ENCODE measurements at places on chromosomes 13 and 19.

DNA sequence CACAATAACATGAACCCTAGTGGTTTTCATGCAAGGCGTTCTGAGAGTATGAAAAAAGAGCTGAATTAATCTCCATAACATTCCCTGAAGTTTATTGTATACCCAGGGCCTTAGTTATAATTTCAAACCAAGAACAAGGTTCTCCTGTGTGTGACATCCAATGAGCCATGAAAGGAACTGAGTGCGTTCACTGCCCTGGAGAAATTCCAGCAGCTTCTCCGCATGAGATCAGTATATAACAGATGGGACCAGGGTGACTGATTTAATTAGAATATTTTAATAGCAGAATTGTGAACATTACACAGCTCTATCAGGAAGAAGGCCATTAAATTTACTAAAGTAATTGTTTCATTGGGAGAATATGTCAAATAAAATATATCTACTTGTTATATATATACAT lies 1190.5 kb upstream of the SLC10A2 start:
- no peak for DNase-seq

- no peak for DNase-seq
Observed at GRCh38 chr13:58953638-58954037, 1210.1 kb downstream of the DIAPH3 start.

- no peak for DNase-seq
Observed at GRCh38 chr19:23795462-23795861, 36.8 kb upstream of the ZNF681 start.

DNA sequence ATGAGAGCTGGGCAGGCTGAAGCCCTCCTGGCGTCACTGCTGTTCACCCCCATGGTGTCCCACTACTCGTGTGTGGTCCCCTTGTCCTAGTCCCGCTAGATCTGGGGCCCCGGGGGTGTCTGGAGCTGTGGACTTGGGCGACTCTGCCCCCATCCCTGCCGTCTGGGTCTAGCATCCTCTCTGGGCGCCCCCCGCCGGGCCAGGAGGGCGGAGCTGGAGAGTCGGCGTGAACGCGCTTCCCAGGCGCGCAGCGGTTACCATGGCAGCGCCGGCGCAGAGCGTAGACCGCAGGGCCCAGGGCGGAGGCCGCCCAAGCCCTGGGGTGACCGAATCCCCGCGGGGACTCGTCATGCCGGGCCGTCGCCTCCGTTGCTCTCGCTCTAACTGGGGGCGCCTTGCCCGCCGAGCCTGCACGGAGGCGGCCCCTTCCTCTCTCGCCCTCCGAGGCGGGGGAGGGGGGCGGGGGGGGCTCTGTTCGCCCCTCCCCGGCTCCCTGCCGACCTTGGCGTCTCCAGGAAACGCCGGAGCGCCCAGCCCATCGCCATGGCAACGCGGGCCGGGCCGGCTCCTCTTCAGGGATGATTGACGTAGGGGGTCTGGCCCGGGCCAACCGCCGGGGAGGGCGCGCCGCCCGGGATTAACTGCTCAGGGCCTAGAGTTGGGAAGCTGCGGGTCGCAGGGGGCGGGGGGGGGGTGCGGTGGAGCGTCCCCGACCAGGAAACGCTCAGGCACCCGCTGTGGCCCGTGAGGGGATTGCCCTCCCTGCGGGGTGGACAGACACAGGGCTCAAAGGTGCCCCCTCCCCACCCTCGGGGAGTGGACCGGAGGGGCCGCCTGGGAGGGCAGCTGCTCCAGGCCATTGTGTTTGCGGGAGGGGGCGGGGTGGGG lies 8.9 kb downstream of the ISYNA1 start:
- peak; percentile 80 for DNase-seq

DNA sequence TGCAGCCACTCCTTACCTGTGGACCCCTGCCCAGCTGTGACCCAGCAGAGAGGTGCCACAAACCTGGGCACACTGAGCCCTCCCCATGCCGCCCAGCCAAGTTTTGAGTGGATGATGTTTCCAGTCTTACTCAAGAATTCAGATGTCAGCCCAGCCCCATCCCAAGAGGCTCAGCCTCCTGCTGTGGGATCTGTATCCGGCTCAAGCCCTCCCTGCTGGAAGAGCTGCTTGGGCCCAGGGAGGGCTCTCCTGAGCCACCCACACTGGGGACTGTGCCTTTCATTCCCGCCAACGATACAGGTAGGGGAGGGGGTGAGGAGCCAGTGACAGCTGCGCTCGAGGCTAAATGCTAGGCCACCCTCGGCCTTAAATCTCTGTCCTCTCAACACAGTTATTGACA lies 5.9 kb upstream of the SLC7A9 start:
- DNase-seq, result no peak

DNA sequence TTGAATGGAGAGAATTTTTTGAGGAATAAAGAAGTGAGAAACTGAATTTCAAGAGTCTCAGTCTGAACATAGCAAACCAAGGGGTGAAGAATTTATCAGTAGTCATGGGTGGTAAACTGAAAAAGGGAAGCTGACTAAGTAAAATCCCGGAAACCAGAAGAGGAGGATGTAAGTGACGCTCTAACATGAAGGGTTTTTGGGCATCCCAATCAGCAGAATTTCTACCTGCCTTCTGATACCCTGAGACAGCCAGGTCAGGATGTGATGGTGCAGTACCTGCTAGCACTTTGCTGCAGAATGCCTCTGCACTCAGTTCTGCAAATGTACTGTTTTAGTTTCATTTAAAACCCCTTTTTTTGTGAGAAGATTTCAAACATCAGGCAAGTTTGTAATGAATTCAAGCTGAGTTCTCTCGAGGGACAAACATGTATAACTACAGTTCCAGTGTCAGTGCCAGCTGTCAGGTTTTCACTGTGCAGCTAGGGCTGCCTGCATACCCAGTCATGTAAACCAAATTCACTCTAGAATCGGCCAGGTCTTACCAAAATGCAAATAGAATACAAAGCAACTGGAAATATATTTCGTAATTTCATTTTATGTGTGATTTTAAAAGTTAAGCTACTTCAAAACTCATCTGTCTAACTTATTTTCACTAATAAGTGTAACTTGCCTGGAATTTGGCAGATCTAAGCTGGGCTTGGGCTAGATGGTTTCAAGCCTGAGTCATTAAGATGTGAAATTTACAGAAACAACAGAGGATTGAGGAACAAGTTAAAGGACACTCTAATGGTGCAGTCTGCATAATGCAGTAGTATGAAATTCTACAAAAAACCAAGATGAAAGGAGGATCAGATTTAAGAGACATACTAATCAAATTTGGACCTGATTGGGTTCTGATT lies 13.8 kb downstream of the METTL21C start:
- DNase-seq, result no peak

All from stimulated activated CD8-positive, alpha-beta memory T cell treated with anti-CD3 and anti-CD28 coated beads, Interleukin-2, amount 100 ng/mL, for 48 hours (primary cell).